ENCODE measurements at places on chromosomes 12 and 14. TPM values are rescaled to one million over a fixed set of nuclear protein-coding genes. Genes with fewer than 3 reads are reported as not detected.
A peak's percentile ranks its signal among the peaks of the same experiment; 100 is the strongest.

- DNase-seq = peak; percentile 1
These were observed 261.4 kb upstream of the USP15 start for GRCh38 chr12:61998791-61999190.

DNA sequence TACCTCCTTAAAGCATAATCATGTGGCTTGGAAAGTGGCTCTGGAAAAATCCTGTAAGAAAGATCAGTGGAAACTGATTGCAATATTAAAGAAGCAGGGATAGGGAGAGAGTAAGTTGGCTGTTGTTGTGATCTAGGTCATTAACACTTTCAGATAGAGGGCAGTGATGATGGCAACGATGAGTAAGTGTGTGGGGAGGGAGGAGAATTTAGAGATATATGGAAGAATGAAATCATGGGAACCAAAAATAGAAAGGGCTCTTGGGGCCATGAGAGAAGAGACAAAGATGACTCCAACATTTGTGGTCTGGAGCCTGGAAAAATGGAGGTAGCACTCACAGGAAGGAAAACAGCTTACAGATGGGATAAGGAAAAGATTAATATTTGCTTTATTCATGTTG, 23.3 kb downstream of the SNRPF start:
- DNase-seq = peak; percentile 33

- no peak for DNase-seq
These were observed 76.5 kb upstream of the GRIN2B start for GRCh38 chr12:14057895-14058294.

DNA sequence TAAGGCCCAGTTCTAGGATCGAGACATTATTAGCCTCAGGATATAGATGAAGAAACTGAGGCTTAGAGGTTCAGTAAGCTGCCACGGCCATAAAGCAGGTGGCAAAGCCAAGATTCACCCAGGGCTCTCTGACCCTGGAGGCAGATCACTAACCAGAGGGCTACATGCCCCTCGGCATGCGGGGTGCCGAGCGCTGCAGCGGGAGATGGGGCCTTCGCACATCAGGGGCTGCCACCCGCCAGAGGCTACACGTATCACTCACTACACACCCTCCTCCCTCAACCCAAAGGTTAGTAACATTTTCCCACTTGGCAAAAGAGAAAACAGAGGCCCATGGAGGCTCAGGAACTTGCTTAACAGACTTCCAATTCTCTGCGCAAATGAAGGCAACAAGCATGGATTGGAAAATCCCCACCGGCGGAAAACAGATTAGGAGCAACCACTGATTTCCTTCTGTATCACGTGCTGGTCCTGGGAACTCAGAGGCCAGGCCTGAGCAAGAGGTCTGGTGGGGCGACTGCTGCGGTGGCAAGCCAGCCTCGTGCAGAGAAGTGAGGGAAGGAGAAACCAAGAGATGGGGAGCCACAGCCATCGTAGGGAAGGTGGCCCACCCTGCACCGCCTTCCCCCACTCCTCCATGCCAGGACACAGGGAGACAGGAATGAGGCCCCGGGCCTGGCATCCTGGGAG, 6.0 kb downstream of the CCDC85C start:
- no peak for DNase-seq

DNA sequence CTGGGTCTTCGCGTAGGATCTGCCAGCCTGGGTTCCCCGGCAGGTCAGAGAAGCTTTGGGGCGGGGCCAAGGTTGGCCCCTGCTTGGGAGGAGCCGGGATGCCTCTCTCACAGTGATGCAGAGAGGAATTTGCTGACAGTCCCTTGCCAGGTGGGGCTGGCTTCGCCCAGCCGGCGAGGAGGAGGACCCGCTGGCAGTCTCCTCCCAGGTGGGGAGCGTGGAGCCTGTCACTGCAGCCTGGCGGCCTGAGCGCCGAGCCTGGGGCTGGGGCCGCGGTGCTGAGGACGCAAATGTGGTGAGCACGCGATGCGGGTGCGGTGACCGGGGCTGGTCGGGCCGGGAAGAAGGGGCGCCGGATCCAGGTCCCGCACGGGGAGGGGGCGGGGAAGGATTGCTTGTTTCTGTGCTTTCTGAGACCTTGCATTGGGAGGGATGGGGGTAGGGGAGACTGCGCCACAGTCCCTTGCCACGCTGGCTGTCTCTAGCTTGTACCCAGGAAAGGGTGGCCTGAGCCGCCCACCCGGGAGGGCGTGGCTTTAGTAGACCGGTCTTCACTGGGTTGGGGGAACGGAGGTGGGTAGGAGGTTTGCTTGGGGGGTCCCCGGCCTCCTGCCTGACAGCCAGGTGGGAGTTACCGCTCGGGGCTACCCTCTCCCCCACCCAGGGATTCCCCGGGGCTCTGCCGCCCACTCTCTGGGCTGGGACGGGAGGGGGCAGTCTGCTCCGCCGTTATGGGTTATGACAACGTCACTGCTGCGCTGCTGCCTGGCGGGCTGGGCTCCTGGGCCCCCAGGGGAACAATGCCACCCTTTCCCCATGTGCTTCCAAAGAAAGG, at the start of gene TMEM63C:
TMEM63C (plus strand) TSS at position 196 of the 835 bp plus-strand sequence. CDS start 37,016 bp downstream, outside the sequence.
- no peak for DNase-seq

DNA sequence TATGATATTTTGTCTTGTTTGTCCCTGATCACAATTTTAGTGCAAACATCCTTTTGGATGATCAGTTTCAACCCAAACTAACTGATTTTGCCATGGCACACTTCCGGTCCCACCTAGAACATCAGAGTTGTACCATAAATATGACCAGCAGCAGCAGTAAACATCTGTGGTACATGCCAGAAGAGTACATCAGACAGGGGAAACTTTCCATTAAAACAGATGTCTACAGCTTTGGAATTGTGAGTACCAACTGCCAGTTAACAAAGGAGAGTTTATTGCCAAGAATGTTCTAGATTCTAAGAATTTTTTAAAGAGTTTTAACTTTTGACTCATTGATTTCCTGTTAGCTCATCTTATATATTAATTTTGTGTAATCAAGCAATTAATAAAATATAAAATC, 55.4 kb downstream of the IRAK3 start:
- no peak for DNase-seq

- no peak for DNase-seq
These were observed 48.2 kb downstream of the PPM1H start for GRCh38 chr12:62886796-62887195.

- DNase-seq = no peak
These were observed 665.2 kb downstream of the BCL11B start for GRCh38 chr14:98606816-98607215.

- no peak for DNase-seq
These were observed 193.8 kb downstream of the CHST11 start for GRCh38 chr12:104650541-104650940.

DNA sequence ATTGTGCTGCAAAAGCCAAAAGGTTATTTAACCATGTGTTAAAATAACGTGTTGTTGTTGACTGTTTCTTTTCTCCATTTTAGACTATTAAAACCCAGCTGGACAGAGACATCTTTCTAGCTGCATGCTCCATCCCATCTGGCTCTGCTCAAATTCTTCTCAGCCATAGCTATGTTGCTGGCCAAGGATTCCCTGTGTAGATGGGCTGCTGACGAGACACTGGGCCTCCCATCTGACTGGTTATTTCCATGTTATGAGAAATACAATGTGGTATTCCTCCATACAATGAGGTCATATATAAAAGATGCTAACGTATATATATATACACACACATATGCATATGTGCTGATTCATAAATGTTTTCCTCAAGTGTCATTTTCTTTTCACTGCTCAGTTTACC, 30.1 kb downstream of the MED13L start:
- DNase-seq = peak; percentile 62

GRCh38 chr14:85416771-85417170, 113.2 kb upstream of the FLRT2 start:
- no peak for DNase-seq

- DNase-seq = no peak
These were observed 6.3 kb upstream of the BTG1 start for GRCh38 chr12:92151916-92152315.

DNA sequence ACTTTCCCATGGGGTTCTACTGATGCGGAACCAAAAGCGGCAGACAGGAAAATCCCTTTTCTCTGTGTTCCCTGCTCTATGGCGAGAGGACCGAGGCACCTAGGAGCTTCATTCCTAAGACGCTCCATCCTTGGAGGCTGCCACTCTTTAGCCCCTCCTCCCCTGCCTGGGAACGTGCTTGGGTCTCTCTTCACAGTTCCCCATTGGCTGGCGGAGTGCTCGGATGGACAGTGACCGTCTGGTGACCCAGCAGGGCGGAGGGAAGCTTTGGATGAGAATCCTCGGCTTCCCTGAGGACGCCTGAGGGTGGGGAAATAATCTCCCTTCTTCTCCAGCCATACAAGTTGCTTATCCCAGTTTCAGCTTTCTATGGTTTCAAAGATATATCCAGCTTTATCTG, 37.3 kb downstream of the KCNA5 start:
- peak; percentile 31 for DNase-seq

- DNase-seq = no peak
These were observed 20.1 kb downstream of the TGFB3 start for GRCh38 chr14:75961662-75962061.

The DTD2 gene
- 11.3 TPM for polyA plus RNA-seq

The CCDC198 gene
- 0.24 TPM for polyA plus RNA-seq

The GMPR2 gene
- 54.5 TPM for polyA plus RNA-seq

The RFLNA gene
- 5.5 TPM for polyA plus RNA-seq

The PIANP gene
- 7.0 TPM for polyA plus RNA-seq

The L2HGDH gene
- polyA plus RNA-seq = 7.4 TPM

The DLGAP5 gene
- 16.0 TPM for polyA plus RNA-seq

The NGB gene
- polyA plus RNA-seq = not detected

The LRTM2 gene
- 0.63 TPM for polyA plus RNA-seq

The TMTC1 gene
- polyA plus RNA-seq = 32.4 TPM

The METTL3 gene
- polyA plus RNA-seq = 52.0 TPM

The GMFB gene
- 51.8 TPM for polyA plus RNA-seq

The CLEC7A gene
- 1.5 TPM for polyA plus RNA-seq

The AQP6 gene
- 0.11 TPM for polyA plus RNA-seq
